ENCODE measurements at places on chromosomes 12 and 14.

DNA sequence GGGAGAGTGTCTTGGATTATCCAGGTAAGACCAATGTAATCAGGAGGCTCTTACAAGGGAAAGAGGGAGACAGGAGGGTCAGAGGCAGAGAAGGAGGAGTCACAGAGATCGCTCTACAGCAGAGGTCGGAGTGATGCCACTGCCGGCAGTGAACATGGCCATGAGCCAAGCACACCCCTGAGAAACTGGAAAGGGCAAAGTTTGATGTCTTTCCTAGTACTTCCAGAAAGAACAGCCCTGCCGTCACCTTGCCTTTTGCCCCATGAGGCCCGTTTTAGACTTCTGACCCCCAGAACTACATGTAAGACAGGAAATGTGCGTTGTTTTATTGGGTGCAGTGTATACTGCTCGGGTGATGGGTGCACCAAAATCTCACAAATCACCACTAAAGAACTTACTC, 133.7 kb downstream of the CALM1 start:
- no peak for DNase-seq

DNA sequence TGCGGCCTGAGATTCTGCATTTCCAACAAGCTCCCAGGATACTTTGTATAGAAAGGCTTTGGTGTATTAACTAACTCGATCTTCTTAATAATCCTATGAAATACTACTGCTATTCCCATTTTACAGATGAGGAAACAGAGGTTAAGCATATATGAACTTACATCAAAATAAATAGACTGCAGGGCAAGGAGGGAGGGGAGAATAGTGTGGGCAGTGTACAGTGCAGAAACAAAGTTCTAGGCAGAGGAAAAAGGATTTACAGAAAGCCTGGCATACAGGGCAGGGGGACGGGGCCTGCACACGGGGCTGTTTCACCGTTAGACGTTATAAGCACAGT, 19.0 kb downstream of the NINJ2 start:
- no peak for DNase-seq

DNA sequence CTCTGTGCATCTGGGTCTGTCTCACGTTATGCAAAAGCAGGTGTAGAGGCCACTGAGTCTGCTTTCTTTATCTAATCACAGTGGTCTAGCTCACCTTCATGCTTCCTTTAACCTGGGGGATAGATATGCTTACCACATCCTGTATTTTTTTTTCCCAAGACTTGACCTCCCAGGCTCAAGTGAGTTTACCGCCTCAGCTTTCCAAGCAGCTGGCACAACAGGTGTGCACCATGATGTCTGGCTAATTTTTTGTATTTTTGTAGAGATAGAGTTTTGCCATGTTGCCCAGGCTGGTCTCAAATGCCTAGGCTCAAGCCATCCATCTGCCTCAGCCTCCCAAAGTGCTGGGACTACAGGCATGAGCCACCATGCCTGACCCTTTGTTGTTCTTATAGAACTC, 236.0 kb downstream of the ATP23 start:
- no peak for DNase-seq

- no peak for DNase-seq
Observed at GRCh38 chr14:77570706-77571268, 45.6 kb downstream of the SPTLC2 start.

- no peak for DNase-seq
Observed at GRCh38 chr12:124595444-124595843, 28.0 kb upstream of the NCOR2 start.

Measured in AG08395 (cell line).